ENCODE measurements at places on chromosomes 1 and 21.

GRCh38 chr1:6960291-6960811, 175.1 kb downstream of the CAMTA1 start:
- peak; percentile 33 for DNase-seq

DNA sequence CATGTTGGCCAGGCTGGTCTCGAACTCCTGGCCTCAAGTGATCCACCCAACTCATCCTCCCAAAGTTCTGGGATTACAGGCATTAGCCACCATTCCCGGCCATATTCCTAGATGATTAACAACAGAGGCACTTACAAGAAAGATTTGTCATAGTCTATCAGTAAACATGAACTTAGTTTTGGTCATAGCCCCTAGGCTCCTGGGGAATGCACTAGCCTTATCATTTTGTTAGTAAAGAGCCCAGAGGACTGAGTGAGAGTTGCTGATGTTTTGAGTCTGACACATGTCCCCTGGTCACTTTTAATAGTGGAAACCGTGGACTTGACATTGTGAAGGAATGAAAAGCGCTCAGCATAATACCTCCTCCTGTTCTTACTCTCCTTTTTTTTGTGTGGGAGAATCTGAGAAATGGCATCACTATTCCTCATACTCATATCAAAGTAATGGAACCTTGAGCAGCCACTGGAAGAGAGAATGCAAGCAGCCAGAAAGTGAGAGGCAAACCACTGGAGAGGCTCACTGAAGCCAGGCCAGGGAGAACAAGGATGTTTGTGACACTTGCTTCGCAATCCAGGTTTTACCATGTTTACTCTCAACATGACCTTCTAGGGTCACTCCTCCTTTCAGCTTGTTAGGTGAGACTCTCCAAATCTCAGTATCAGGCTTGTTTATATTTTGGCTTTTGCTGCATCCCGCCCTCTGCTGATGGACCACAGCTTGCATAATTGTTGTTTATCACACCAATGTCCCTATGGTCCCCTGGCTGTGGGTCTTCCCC, 14.8 kb downstream of the ATP1B1 start:
- no peak for DNase-seq

DNA sequence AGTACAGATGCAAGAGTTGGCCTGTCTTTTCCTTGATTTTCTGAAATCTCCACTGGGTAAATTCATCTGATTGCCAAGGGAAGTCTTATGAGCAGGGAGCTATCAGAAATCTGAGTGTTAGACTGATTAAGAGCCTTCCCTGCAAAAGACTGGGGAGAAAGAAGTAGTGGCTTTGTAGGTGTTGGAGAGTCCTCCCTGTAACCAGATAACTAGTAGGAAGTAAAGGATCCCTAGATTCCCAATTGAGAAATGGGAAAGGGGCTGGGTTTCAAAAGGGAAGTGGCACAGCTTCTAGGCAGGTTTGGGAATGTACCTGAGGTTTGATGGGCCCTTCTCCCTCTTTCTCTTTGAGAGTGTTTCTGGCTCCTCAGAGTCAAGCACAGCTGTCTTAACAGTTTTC, 2.1 kb downstream of the TLCD4 start:
- DNase-seq = no peak

DNA sequence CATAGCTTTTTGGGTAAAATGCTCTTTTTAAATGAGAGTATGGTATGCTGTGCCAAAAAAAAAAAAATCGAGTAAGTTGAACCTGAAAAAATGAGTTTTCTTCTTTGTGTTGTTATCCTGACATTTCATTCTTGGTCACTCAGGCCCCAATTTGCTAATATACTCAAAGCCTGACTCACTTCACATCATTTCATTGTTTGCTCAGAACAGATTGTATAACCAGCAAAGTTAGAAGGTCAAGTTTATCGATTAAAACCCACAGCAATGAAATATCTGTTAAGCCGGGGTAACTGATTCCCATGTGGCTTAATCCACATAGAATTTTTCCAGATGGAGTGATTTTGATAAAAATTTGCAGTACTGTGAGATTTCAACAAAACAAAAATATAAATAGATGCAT, 363.7 kb downstream of the NEGR1 start:
- DNase-seq = peak; percentile 1

DNA sequence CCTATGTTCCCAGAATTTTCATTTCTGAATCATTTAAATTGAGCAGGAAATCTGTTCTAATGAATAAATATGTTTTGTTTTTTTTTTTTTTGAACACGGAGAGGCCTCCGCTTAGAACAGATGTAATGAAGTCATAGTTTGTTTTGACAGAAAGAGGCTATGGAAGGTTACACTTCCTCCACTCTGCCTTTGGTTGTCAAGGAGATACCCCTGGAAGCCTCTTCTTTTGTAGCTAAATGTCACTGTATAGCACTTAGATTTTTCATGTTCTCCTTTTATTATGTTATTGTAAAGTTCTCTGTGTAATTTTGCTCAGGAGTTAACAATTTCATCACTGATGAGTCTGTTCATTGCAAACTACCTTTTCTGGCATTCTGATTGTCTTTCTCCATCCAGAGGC, 22.7 kb upstream of the GNG12 start:
- DNase-seq = no peak

DNA sequence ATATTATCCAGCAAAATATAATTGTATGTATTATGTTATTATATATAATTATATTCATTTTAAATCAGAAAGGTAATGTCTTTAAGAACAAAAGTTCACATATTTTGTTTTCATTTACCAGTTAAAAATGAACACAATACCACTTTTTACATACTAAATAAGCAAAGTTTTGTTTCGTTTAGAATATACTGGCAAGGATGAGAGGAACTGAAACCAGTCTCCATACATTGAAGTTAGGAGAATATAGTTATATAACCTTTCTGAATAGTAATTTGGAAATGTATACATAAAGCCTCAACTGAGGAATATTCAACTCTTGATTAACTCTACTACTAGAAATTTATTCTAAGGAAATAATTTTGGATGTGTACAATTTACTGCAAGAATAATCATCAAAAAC, 110.5 kb downstream of the ZNF644 start:
- DNase-seq = no peak

- DNase-seq = no peak
Measured at GRCh38 chr1:228318823-228319241, 87.8 kb downstream of the TRIM11 start.

DNA sequence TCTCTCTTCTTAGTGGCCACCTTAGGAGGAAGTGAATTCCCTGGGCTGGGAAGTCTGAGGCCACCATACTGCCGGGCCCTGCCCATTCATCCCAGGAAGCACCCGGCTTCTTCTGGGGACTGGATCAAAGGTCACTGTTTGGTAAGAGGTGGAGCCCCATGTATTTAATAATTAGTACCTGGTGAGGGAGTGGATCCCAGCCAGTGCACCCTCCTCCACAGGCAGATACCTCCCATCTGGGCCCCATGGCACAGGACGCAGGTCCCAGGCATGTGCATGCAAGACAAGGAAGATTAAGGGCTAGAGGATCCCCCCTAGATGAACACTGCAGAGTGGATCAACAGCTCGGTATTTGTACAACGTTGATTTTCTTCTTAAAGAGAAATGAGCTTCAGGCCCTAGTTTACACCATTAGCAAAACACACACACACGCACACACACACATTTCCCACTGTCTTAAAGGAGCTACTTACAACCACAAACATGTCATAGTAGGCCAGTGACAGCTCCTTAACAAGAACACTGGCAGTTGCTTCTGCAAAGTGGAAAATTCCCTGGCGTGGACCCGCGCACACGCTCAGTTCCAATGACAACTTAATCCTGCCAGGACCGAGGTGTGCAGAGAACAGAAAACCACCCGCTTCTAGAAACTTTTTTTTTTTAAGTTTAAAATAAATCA, 90.7 kb downstream of the MRPL37 start:
- no peak for DNase-seq

DNA sequence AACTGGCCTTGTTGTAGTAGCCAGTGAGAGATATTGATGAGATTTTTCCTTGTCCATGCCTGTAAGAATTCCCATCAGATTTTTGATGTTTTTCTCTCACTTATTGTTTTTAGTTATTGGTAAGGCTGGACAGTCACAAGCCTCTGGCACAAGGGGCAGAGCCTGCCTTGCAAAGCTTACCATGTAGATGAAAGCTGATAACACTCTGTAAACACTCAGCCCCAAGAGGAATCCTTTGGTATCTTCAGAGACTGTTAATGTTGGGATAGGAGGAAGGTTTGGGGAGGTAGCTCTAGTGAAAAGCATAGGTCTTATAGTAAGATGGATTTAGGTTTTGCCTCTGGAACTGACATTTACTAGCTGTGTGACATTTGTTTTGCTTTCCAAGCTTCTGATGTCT, 37.7 kb downstream of the MARK1 start:
- DNase-seq = no peak

DNA sequence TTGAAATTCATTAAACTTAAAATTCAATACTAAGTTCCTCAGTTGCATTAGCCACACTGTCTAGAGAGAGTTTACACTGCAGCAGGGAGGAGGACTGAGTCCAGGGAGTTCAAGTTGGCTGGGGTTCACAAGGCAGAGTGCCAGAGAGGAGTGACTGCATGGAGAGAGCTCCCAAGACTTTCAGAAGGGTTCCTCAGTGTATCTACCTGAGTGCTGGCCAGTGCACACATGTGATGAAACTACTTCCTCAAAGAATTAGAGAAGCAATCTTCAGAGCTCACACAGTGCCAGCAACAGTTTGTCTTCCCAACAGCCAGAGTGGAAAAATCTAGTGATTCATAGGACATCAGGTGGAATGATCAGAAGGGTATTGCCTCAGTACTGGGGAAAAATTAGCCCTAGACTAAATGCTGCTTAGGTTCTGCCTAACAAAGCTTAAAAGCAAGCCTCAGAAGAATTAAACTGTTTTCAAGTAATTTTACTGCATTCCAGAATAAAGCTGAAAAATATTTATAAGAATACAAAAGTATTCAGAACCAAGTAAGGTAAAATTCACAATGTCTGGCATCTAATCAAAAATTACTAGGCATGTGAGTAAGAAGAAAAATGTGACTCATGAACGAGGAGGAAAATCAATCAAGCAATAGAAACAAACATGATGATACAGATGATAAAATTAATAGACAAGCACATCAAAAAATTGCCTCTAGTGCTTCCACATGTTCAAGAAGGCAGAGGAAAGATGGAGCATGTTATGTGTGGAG, 10.4 kb upstream of the WNT3A start:
- no peak for DNase-seq

DNA sequence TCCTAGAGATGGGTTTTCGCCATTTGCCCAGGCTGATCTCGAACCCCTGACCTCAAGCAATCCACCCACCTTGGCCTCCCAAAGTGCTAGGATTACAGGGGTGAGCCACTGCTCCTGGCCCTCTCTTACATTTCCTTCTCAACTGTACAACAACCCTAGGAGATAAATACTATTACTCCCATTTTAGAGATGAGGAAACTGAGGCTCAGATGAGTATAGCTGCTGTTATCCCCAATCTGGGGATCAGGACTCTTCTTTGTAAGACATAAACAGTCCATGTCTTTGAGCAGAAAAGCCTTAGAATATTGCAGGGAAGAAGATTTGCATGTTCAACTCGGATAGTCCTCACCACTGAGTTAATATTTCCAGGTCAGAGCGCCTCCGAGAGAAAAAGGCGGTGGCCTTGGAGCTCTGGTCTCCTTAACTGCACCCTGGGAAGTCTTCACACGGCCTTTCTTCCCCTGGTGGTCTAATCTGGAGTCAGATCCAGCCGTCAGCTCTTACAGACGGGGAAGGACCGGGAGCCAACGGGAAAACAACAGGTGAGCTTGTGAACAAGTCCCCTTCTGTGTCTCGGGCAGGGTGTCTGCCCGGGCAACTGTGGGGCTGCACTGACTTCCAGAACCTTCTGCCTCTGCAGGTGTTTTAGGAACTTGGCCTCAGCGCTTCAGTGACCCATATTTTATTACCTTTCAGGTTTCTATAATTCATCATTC, 5.9 kb upstream of the OLIG1 start:
- no peak for DNase-seq

GRCh38 chr21:31283025-31283424, 61.0 kb downstream of the TIAM1 start:
- DNase-seq = no peak

GRCh38 chr1:9442278-9442846, 96.9 kb upstream of the SLC25A33 start:
- DNase-seq = no peak

DNA sequence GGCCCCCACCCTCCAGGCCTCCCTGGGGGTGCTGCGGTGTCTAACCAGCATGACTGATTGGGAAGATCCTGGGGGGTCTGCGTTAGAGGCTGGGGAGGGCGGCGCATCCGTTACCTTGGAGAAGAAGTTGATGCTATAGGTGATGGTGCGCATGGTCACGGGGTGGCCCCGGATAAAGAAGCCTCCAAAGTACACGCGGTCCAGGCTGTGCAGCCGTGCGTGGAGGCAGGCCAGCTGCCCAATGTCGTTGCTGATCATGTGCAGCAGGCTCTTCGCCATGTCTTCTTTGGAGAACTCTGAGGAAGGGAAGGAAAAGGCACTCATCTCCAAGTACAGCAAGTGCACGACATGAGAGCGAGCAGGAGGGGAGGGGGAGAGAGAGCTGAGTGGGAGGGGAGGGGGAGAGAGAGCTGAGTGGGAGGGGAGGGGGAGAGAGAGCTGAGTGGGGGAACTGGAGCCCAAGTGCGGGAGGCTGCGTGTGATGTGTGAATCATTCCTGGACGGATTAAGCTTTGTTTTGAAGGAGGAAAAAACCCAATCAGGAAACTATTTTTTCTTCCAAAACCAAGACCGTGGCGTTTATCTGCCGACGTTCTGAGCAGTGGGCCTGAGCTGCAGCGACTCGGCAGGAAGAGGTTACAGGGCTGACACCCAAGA, 7.2 kb downstream of the PANK4 start:
- DNase-seq = no peak

- DNase-seq = peak; percentile 48
Measured at GRCh38 chr1:1573843-1574720, 581 bp downstream of the SSU72 start.

- peak; percentile 50 for DNase-seq
Measured at GRCh38 chr1:195663549-195664280, 944.5 kb downstream of the KCNT2 start.

GRCh38 chr1:6392809-6393399, 663 bp downstream of the ACOT7 start:
- DNase-seq = no peak

- DNase-seq = no peak
Measured at GRCh38 chr1:112397841-112398240, 1.8 kb downstream of the CTTNBP2NL start.

GRCh38 chr1:19156676-19157075, 53.4 kb downstream of the UBR4 start:
- peak; percentile 6 for DNase-seq

GRCh38 chr1:22365331-22366295, 86.0 kb upstream of the ZBTB40 start:
- no peak for DNase-seq

DNA sequence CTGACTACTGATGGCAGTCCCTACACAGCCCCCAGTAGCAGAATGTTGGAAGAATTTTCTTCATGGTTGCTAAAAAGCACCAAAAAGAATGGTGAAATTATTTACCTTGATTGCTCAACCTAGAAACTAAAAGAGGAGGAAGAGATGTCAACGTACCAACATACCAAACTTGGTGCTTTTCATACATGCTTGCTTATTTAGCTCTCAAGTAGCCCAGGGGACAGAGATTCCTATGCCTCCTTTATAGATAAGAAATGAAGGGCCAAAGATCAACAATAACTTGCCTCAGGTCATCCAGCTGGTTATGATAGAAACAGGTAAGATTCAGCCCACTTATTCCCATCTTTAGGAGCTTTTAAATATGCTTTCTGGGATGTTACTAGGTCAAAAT, 170.6 kb downstream of the PIGK start:
- DNase-seq = no peak

Data from Calu3 (cell line).